ENCODE measurements at places on chromosomes 5 and 9.

GRCh38 chr5:166497496-166498104, 1793.8 kb upstream of the WWC1 start:
- DNase-seq: no peak

GRCh38 chr5:168796593-168797580, 217.7 kb upstream of the PANK3 start:
- peak; percentile 39 for DNase-seq

DNA sequence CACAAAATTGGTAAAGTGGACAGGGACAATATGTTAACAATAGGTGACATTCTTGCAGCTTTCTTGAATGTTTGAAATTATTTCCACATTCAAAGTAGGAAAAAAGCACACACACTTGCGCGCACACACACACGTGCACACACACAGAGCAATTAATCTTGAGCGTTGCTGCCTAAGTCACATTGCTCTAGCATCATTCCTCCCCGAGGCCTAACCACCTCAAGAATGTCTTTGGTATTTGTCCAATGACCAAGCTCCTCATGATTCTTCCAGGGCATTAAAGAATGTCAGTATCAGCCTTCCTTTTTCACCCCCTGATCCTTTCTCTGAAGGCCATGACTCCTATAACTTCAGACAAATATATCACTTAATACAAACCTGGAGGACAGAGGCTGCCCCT, 198.1 kb downstream of the NPR3 start:
- DNase-seq: no peak

DNA sequence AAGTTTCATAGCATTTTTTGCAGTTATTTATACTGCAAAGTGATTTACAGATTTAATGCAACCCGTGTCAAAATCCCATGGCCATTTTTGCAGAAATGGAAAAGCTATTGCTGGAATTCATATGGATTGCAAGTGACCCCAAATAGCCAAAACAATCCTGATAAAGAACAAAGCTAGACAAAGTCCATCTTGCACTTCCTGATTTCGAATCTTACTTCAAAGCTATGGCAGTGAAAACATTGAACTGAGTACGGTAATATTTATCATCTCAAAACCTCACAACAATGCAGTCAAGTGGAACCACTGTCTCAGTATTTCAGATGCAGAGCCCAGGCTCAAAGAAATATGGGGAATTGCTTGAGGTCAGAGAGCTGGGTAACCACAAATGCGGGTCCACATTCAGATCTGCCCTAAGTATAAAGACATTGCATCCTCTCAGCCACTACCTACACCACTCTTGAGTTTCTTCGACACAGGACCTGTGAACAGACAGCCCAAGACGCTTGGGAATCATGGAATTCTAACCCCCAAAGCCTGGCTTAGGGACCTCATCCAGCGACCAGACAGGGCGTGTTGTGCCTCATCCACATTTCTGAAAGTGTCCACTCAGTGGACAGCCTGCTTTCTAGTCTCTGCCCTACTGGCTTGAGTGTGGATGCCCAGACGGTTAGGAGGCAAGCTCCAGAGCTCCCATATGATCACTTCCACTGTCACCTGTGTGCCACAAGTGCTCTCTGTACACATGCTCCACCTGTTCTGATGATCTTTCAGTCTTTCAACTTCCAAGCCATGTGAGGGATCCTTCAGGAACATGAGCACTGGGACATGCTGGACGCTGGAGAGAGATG, 39.3 kb upstream of the KCNIP1 start:
- no peak for DNase-seq

GRCh38 chr5:175457466-175457865, 13.5 kb upstream of the DRD1 start:
- DNase-seq: no peak

GRCh38 chr5:15746833-15747232, 246.9 kb downstream of the FBXL7 start:
- DNase-seq: no peak

GRCh38 chr9:68704814-68705530, at the start of gene PIP5K1B:
TSS of gene PIP5K1B (plus strand) at chr9:68705240. CDS start at chr9:68822615, 117,375 bp downstream.
- peak; percentile 58 for DNase-seq

DNA sequence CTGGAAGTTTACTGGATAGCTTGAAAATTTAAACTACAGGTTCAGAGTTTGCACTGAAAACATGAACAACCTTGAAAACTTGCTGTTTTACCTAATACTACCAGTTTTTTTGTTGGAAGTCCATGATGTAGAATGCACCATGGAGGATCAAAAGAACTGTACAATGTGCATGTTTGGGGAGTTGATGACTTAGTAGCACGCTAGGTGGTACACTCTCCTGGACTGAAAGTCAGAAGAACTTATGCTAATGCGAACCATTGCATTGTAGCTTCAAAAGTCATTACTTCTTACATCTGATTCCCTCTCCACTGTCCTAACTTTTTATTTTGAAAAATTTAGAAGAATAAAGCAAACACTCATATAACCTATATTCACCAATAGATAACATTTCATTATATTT, 211.0 kb downstream of the OSTF1 start:
- DNase-seq: no peak

Data from neural crest cell (in vitro differentiated cells).